ENCODE measurements at places on chromosomes 5 and 9.

DNA sequence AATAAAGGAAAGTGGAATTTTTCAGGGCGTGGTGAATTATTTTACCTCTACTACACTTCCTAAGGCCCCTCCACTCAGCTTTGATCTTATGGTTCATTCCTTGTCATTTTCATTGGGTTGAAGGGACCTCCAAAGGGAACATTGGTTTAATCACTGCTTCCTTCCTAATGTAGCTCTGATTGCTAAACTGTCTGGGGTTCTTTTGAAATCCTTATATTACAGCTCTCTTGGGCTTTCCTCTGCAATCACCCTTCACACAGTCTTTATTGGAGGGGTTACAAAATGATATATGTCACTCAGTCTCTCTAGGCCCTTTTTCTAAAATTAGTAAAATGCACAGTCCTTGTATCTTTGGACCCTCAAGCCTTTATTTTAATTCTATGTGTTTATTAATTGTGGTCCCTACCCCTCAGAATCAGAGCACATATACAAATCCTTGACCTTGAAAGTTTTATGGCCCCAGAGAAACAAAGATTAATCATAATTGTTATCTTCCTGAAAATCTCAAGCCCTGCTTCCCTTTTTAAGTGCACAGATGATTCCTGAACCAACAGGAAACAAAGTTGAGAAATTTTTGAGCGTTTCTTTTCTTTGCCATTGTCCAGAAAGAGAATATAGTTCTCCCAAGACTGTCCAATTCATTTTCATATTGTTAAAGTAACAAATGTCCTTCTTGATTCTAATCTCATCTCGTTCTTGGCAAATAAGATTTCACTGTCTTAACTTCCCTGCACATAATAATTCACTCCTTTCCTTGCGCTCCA lies 330.0 kb downstream of the ARRDC3 start:
- no peak for DNase-seq

GRCh38 chr5:98231089-98231488 lies 542.4 kb upstream of the RGMB start:
- DNase-seq = no peak

DNA sequence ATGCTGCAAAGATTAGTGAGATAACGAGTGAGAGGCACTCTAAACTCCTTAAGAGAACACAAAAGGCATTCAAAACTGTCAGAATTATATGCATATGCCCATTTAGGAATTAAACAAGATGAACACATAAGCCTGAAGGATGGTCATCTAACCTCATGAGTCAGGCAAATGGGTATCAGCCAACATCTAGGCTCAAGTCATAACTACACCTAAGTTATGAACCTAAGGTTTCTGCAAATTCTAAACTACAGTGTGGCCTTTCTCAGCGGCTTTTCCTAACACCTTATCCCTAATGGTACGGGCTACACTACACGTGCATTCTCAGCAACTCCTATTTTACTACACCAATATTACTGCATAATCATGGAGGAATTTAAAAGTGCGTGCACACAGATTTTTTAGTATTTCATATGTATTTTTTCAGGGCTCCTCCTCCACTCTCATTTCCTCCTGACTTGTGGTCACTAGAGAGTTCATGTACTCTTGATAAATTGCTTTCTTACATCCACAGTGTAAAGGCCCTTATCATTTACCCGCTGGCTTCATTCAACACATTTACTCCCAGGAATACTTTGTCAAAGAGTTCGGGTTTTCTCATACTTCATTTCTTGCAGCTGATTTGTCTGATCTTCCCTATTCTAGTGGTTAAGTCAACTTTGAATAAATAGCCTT lies 316.5 kb downstream of the BNC2 start:
- no peak for DNase-seq

DNA sequence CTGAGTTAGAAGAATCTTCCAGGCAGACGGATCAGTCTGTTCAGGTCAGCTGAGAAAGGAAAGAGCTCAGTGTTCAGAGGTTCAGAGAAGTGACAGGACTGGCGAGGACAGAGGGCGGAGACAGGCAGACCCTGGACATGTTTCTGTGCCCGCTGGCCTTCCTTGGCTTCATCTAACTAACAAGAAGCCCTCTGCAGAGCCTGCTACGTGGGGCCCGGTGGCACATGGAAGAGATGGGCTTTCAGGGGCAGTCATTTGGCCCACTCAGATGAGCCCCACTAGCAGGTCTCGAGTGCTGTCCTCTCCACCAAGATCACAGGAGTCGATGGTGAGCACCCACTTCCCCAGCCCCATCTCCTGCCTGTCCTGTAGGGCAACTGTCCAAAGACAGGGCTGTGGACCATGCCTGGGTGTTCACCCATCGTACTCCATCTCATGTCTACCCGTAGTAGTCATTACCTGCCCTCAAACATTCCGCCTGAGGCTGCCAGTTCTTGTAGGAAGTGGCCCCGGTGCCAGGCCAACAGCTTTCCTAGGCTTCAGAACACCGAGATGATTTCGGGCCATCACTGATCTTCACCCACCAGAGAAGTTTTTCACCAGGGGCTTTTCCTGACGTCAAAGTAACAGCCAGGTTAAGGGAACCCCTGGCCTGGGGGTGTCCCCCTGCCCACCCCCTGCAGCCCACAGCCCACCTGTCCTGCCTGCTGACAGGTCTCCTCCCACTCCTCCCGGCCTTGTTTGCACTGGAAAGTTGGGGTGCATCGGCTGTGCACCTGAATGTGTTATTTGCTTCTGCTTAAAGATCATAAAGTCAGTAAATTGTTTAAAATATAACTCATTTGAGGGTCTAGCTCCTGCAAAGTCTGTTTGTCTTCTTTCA lies 14.0 kb downstream of the IRX2 start:
- DNase-seq = no peak

- DNase-seq = no peak
Measured at GRCh38 chr9:83999141-83999918, 18.7 kb downstream of the RMI1 start.

GRCh38 chr5:40685193-40685592 lies 5.5 kb downstream of the PTGER4 start:
- DNase-seq = no peak

DNA sequence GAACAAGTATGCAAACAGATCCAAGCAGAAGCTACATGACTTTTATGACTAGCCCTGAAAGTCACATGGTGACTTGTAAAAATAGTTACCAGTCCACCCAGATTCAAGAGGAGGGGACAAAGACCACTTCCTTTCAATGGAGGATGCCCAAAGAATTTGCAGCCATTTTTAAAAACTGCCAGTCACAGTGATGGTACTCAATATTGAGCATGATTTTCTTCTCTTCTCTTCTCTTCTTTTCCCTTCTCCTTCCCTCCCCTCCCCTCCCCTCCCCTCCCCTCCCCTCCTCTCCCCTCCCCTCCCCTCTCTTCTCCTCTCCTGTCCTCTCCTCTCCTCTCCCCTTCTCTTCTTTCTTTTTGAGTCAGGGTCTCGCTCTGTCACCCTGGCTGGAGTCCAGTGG lies 286.9 kb downstream of the PARP8 start:
- DNase-seq = no peak

GRCh38 chr9:82457891-82458290 lies 469.3 kb downstream of the SPATA31D1 start:
- no peak for DNase-seq

DNA sequence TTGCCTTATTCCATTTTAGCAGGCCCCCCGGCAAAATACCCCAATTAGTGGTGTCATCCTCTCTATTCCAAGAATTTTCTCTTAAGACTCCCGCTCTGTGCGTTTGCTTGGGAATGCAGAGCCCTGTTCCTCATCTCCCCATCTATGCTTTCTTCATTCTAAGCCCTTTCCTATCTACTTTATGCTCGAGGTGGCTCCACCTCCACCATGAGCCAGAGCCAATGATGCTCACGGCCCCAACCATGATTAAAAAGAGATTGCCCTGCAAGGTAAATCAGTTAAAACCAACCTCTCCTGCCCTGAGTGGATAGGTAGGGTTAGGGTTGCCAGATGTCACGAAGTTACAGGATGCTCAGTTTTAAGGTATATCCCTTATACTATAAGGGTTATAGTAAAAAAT lies 677 bp upstream of the TXNDC15 start:
- DNase-seq = peak; percentile 3

DNA sequence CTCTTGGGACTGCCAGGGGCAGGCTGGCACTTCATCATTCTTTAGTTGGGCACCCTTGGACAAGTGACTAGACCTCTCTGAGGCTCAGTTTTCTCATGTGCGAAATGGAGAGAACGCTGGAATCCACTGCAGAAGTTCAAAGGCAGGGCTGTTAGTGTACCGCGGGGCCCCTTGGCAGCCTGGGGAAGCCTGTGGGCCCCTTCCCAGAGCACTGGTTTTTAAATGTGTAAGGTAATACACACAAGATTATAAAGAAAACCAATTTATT lies 209.5 kb upstream of the MVB12B start:
- no peak for DNase-seq

DNA sequence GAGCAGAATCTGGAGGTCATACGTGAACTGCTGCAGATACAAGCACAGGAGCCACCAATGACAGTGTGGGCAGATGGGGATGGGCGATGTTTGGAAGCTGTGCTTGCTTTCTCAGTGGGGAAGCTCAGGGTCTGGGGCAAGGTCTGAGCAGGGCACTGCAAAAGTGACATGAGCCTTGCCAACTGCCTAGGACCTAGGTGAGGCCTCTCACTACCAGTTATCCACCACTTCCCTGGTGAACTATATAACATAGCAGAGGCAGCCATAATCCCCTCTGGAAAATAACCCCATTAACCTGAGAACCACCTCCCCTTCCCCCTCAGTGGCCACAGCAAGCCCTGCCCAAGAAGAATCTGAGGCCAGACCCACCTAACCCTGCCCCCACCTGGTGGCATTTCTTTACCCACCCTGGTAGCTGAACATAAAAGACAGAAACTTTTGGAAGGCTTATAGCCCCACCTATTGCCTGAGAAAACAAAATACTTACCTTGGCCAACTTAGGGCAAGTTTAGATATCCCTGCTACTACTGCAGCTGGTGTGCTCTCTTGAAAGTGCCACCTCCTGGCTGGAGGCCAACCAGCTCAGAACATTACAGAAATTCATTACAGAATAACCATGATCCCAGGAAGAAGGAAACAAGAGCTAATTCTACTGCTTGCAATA lies 18.8 kb upstream of the SPEF2 start:
- DNase-seq = no peak

- DNase-seq = no peak
Measured at GRCh38 chr5:176661676-176662075, 14.4 kb downstream of the TSPAN17 start.

DNA sequence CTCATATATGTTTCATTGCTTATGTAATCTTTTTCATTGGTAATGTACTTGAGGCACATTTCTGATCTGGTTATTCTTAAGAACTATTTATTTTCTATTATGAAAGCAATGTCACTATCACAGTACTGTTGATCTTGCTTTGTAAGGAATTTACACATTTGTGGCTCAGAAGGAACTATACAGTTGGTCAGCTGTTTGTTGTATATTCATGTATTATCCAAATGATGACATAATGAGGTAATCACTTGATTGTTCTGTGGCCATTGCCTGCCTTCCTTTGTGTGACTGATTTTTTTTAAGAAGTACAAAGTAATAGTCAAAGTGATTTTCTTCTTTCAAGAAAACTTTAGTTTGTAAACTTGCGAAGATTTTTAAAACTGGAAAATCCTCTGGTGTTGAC lies 399.9 kb downstream of the TMEM161B start:
- DNase-seq = no peak

DNA sequence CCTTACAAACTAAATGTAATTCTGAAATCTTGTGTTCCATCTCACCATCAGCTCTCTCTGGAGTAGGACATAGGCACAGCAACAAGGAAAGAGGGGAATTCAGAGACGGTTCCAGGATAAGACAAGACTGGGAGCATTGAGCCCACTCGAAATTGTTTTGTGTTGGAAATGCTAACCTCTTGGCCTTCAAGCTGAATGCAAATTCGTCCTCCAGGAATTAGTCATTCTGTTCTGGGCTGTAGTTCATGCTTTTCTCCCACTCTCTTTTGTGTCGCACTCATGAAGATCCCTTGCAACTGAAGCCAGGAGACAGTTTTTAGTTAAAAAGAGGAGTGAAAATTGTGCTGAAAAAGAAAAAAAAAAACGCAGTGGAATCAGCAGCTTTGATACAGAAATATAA lies 121.7 kb upstream of the SEMA6A start:
- DNase-seq = no peak

DNA sequence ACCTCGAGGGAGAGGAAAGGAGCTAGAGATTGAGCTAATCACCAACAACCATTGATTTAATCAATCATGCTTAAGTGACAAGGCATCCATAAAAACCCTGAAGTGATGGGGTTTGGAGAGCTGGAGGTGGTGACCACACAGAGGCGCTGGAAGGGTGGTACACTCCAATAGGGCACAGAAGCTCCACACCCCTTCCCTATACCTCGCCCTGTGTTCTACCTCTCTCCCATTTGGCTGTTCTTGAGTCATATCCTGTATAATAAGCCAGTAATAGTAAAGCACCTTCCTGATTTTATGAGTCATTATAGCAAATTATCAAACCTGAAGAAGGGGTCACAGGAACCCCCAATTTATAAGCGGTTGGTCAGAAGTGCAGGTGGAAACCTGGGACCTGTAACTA lies 18.3 kb downstream of the ACTL7B start:
- no peak for DNase-seq

DNA sequence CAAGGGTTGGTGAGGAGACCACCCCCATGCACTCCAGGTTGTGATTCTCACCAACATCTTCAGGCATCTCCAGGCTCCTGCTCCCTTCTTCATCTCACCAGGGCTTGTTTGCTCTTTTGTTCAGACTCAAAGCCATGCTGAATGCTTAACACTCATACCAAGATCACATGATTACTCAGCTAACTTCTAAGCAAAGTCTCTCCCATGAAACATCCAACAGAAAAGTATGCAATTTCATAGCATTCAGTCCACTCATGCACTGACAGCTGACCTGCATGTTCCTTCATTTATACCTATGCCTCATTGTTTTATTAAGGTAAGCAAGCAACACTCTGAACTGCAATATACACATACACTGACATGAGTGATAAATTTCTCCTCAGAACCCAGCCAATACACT lies 69.0 kb downstream of the SHC3 start:
- DNase-seq = no peak

DNA sequence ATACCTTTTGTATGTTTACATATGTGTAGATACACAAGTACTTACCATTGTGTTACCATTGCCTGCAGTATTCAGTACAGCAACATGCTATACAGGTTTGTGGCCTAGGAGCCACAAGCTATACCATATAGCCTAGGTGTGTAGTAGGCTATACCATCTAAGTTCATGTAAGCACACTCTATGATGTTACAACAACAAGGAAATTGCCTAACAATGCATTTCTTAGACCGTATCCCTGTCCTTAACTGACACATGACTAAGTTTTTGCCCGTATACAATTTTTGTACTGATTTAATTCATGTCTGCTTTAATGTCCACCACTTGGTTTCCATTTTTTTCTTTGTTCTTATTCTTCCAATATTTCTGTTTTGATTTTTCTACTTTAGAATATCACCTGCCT lies 18.5 kb downstream of the TNPO1 start:
- no peak for DNase-seq

GRCh38 chr5:179256328-179257175 lies 88.7 kb downstream of the ADAMTS2 start:
- no peak for DNase-seq

- DNase-seq = no peak
Measured at GRCh38 chr9:37324261-37324683, 98.2 kb upstream of the GRHPR start.

GRCh38 chr9:127116088-127116726 lies 6.2 kb downstream of the ANGPTL2 start:
- DNase-seq = no peak

GRCh38 chr5:67205981-67206380 lies 9.4 kb upstream of the CD180 start:
- no peak for DNase-seq

GRCh38 chr9:137044502-137045177 lies 1.3 kb downstream of the NPDC1 start:
- no peak for DNase-seq

GRCh38 chr9:71721855-71722254 lies 46.5 kb downstream of the CEMIP2 start:
- DNase-seq = no peak
